ENCODE measurements at places on chromosomes 1 and 21.

DNA sequence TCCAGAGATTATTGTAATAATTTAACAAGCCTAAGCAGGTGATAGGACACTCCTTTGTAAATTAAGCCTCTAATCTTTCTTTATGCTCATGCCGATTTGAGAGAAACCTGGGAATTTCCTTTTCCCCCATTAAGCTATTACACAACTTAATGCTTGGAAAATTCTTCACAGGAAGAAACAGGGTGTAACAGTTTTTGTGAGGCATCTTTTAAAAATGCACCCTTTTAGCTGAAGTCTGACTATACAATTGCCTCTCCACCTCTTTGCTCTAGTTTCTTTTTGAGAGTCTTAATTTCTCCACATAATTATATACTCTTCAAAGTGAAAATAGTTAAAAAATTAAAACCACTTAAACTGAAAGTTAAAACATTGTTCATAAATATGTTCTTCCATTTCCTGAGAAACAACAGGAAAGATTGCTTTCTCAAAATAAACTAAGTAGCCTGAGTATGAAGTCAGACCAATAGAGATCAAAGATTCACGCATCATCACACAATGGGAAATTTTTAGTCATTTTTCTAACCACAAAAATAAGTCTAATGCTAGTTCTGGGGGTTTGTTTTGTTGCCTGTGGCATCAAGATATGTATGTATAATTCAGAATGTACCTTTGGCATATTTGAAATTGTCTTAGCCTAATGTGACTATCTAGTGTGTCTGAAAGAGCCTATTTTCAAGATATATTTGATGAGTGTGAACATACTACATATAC lies 34.7 kb downstream of the LRRC8D start:
- no peak for DNase-seq

GRCh38 chr1:33182401-33182841 lies 578 bp upstream of the TRIM62 start:
- DNase-seq, result no peak

DNA sequence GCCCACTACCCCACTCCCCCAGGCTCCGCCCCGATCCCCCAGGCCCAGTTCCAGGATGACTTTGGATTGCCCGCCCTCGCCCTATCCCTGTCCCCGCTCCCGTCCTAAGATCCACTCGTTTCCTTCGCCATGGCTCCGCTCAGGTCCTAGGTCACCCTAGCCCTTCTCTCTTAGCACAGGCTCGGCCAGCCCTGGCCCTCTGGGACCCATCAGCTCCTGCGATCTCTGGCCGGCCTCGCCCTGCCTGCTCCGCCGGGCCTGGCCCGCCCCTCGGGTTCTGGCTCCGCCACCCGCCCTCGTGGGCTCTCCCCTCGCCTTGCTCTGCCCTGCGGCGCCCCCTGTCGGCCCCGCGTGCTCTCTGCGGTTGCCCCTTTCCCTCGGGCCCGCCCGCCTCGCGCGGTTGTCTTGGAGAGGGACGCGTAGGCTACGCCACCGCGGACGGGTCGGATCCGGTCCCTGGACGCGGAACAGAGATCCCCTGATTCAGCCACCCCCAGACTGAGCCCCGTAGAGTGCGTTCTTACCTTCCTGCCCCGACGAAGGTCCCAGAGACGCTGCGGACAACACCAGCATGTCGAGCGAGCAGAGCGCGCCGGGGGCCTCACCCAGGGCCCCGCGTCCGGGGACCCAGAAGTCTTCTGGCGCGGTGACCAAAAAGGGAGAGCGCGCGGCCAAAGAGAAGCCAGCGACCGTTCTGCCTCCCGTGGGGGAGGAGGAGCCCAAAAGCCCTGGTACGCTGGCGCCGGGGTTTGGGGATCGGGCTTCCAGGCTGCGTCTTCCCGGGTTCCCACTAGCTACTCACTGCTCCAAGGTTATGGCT lies at the start of gene LRRC71:
Gene LRRC71 (plus strand): TSS at position 400 of the 820 bp plus-strand sequence. CDS start 172 bp downstream, at position 572.
- no peak for DNase-seq

GRCh38 chr1:83931658-83932253 lies 67.2 kb downstream of the TTLL7 start:
- DNase-seq, result no peak

DNA sequence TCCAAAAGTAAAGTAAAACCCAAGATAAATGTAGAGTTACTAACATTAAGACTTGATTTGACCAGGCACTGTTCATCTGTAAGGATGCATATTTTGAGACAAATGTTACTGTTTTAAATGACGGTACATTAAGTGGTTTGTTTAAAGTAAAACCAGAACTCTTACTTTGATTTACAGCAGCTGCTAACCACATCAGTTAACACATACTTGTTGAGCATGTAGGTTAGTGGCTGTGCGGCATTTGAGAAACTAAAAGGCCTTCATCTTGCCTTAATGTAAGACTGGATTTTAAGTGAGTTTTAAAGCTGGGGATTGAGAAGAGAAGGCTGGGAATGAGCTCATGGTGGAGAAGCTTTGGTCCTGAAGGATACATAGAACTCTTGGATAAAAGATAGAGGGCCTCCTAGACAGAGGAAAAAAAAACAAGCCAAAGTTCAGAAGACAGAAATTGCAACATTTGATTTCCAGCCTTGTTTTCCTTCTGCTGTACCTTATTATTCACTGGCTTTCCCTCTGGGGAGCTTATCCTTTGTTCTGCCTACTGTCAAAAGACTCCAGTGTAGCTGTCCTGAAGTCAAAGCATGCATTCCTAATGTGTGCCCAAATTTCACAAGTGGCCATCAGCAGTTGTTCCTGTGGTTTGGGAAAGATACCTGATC lies 66.6 kb downstream of the MTR start:
- no peak for DNase-seq

DNA sequence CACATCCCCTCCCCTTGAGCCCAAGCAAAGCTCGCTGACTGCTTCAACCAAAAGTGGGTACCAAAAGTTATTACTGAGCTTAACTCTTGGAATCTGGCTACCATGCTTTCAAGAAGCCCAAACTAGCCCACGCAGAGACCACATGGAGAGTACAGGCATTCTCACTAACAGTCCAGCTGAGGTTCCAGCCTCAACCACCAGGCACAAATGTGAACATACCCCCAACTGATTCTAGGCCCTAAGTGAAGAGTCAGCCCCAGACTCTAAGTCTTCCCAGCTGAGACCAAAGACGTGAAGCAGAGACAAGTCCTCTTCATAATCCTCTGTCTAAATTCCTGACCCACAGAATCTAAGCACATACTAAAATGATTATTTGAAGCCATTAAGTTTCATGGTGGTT lies 36.8 kb downstream of the EVI5 start:
- no peak for DNase-seq

DNA sequence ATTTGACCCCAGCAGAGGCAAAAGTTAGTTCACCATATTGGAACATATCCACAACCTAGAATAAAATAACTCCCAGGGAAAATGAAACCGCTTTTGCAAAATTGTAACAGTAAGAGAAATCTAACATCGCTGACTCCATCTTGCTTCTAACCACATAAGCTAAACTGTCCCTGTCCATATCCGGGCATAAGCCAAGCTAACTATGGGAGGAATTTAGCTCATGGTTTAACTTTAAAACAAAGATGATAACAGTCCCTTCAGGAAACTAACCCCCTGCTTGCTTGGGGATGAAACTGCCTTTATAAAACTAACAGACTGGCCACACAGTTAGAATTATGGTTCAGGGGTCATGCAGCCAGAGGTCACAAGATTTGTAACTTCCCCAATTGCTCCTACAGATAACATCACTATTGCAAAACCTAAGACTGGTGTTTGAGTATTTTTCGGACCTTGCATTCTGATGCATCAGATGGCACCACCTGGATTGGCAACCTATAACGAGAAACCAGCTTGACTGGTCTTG lies 46.3 kb downstream of the TESK2 start:
- DNase-seq, result no peak

DNA sequence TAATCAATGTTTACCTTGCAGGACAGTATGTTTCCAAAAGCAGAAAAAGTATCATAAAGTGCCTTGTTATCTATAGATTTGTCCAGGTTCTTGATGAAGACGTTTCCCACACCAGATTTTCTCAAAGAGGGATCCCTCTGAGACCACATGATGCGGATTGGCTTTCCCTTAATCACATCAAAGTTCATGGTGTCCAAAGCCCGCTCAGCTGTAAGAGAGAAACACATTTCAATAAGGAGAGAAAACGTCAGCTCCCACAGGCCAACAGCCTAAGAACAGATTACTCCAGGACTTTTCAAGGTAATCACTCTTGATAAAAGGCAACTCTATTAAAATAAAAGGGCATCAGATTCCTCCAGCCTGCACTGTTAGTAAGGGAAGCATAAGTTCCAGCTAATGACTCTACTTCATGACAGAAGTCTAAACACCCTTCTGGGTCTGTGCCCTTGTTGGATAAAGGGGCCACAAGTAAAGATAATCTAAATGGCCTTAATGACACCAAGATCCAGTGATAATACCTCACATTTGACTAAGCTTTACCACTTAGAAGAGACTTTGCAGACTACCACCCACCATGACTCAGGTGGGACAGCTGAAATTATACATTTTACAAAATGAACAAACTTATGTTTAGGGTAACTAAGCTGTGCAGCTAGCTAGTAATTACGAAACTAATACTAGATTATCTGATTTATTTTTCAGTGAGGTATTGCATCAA lies 4.1 kb downstream of the PABPC4 start:
- no peak for DNase-seq

DNA sequence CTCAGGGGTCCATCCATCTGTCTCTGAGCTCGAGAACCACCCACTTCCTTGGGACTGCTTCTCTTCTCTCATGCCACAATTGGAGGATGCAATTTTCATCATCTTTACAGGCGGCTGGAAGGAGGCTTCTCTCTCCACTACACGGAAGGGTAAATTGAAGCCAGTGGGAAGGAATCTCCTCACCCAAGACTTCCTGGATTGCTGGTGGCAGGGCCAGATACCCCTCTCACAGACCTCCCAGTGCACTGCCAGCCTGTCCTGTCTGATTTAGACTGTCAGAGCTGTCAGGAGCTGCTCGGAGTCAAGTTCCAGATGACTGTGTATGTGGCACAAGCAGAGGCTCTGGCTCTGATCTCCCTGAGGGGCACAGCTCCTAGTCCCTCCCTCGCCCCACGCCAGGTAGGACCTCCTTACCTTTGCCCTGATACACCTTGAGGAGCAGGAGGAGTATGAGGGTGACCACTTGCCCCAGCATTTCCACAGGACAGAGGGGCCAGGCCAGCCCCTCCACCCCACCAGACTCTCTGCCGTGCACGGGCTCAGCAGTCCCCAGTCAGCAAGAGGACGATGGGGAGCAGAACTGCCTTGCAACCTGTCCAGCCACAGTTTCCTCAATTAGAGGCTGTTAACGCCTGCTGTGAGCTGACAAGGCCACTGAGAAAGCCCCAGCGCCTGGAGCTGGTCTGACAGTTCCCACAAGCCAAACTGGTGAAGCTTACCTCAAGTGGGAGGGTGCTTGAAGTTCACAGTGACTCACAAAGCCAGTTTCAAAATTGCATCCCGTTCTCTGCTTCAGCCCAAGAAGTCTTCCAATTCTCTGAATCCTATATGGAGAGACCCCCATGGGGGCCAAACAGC lies at the start of gene CD244:
Gene CD244 (minus strand): TSS at position 685 of the 858 bp plus-strand sequence. CDS start 210 bp downstream, at position 475.
- DNase-seq, result no peak

DNA sequence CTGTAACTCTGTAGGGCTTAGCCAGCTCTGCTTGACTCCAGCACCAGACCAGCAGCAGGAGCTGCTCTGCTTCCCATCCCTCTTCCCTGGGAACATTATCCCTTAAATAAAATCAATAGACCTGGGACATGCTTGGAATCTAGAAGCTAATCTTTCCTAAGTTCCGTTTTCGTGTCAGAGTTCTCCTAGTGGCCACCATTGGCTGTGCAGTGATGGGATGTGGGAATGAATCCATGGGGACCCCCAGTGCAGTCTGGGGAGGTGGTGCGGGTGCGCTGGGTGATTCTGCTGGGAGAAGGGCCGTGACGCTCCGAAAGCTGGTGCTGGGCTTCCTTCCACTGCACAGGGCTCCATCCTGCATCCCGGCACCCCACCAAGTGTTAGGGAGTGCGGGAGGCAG lies 202.7 kb downstream of the CAMTA1 start:
- DNase-seq, result no peak

GRCh38 chr1:85568660-85569059 lies 11.9 kb upstream of the CCN1 start:
- no peak for DNase-seq
